ENCODE measurements at places on chromosomes 2 and 18.

- no peak for DNase-seq
Measured at GRCh38 chr2:9268301-9269080, 61.9 kb downstream of the ASAP2 start.

- no peak for DNase-seq
Measured at GRCh38 chr2:234178330-234179030, 128.0 kb downstream of the SPP2 start.

DNA sequence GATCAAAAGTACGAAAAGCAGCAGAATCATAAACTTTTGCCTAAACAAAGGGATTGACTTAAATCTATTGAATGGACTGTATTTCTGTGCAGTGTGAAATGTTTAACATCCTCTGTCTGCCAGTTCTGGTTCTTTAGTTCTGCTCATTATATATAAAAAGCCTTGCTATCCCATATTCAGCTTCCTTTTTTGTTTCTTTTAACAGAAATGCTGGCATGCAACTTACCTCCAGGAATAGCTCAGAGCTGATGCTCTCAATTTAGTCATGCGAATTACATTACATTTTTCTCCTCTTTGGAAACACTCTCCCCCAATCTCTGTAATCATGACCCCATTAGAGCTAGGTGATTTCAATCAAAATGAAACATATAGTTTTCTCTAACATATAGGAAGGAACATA is 73.6 kb downstream of the SPHKAP start:
- no peak for DNase-seq

GRCh38 chr2:174776223-174776622 is 12.0 kb upstream of the CHRNA1 start:
- no peak for DNase-seq

DNA sequence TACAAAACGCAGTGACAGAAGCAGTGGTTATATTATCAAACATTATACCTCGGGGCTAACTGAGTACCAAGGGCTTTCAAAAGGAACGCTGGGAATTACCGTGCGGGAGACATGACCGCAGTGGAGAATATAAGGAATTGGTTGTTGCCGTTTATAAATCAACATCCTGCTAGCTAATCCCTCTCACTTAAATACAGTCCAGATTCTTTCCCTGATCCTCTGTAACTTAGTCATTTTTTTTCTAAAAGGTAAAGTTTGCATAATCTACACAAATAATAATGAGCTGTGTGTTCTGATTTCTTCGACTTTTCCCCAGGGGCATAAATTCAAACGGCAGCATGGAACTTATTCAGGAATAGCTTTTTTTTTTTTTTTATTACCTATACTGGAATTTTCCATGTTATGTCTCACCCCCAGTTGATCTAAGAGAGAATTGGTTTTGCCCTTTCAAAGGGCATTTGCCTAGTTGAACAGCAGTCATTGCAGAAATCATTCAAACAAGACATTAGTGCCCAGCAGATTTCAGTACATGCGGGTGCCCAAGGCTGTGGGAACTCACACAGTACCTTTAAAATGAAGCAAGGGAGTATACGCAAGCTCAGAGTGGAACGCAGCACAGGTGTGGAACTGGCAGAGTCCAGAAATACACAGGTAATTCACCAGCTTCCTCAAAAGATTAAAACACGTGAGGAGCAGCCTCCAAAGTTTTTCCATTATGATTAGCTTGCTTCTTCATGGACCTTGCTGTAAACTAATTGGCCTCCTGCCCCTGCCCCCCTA is 63.9 kb downstream of the SMIM21 start:
- DNase-seq = no peak

GRCh38 chr18:1774261-1774660 is 797.0 kb downstream of the METTL4 start:
- DNase-seq = peak; percentile 8

- DNase-seq = no peak
Measured at GRCh38 chr18:39935598-39935997, 2019.4 kb upstream of the PIK3C3 start.

- DNase-seq = no peak
Measured at GRCh38 chr18:75218065-75218923, 7.7 kb downstream of the TSHZ1 start.

DNA sequence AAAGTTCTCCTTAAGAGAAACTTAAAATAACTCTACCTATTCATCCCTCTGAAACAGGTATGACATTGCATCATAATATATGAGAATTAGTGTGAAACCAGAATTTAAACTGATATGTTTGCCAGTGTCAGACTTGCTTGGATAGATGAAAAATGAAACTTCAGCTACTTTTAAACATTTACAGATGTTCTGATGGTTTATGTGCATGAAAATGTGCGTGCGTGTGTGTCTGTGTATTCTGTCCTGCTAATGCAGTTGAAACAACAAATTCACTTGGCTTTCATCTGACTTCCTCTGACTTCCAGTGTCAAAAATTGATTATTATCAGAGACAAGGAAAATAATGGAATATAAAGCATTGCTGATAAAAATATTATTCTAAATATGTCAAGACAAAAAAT is 719.4 kb downstream of the LRP1B start:
- DNase-seq = no peak

DNA sequence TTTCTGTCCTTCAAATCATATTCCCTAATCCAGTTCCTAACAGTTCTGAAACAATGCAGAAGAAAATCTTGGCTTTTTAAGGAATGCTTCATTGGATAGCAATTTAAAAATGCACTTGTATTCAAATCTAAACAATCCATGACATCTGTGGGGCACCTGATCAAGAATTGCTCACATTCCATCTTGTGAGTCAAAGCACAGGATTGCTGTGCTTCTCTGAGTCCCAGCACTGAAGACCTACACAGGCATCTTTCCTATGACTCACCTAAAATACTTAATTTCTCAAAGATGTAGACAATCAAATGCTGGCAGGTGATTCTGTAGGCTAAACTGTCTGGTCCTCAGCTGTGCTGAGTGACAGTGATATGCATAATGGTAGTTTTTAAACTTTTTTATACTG is 10.1 kb upstream of the ATP8B1 start:
- no peak for DNase-seq

DNA sequence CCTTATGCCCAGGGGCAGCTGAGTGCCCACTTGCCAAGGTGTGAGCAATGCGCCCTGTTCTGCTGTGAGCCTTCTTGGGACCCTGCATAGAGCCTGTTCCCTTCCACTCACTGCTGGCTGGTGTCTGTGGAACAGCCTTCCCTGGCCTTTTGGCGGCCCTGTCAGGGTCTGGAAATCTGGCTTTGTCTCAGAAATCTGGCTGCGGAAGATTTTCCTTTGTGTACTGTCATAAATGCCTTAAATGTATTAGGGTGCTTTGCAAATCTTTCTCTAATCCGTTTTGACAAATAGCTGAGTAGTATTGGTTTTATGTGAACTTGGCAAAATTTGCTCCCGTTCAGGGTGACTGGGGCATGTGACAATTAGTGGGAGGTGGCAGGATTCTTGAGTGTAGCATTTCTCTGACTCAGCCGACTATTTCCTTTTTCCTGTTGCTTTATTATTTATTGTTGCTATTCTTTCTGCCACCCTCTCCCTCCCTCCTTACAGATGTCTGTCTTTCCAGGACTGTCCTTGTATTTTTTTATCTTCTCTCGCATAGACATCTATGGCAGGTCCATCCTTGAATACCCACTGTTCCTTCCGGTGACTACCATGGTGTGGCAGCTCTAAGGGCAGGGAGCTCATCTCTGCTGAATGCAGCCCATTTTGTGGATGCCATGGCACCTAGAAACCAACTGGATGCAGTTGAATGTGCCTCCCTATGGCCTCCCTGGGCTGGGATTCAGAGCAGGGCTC is 41.8 kb downstream of the LDLRAD4 start:
- peak; percentile 54 for DNase-seq

- DNase-seq = no peak
Measured at GRCh38 chr2:197179744-197180498, 130.7 kb downstream of the ANKRD44 start.

DNA sequence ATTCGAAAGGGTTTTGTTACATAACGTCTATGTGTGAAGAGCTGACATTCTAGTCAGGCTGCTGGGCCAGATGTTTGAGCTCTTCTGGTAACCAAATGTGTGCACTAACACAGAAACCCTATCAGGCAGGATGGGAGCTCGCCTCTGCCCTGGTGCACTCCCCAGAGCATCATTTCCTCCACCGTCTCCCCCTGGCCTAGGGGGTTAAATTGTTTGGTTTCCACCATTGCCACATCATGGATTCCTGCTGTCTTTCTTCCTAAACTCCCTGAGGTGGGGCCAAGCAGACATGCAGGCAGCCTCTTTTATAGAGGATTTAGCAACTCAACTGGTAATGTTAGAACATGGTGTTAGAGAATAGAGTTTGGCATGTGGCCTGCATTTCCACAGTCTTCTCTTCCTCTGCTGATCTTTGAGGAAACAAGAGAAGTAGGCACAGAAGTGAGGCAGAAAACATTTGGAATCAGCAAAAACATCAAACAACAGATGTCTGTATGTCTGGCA is 87.3 kb downstream of the ANTXR1 start:
- DNase-seq = no peak

Measured in lung (tissue), 17 donors.